CD4-positive, alpha-beta T cell treated with Interleukin-4 for 4 hours (primary cell): ENCODE measurements at places on chromosomes 7 and 10.

DNA sequence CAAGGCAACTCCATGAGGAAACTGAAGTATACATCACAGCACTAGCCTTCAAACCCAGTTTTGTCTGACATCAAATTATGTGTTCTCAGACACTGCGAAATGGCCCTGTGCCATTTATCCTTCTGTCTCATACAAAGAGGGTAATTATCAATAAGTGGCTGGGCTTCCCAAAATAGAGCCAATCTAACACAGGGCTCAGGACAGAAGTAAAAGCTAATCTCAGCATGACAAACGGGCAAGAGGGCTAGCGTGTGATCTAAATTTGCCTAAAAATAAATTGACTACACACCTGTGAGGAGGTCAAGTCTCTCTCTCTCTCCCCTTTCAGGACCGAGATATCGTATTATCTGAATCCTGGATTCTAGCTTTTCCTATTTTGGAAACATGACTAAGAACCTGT, 67.2 kb downstream of the DGKB start:
- DNase-seq, result no peak

GRCh38 chr7:50466815-50467585, 16.9 kb upstream of the FIGNL1 start:
- DNase-seq, result no peak

DNA sequence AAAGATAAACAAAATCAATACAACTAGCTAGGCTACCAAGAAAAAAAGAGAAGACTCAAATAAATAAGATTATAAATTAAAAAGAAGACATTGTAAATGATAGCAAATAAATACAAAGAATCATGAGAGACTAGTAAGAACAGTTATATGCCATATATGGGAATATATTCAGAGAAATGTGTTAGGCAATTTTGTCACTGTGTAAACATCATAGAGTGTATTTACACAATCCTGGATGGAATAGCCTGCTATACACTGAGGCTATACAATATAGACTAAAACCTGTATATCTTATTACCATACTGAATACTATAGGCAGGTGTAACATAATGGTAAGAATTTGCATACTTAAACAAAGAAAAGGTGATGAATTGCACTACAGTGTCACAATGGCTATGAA, 717.4 kb downstream of the PARD3 start:
- DNase-seq, result no peak

DNA sequence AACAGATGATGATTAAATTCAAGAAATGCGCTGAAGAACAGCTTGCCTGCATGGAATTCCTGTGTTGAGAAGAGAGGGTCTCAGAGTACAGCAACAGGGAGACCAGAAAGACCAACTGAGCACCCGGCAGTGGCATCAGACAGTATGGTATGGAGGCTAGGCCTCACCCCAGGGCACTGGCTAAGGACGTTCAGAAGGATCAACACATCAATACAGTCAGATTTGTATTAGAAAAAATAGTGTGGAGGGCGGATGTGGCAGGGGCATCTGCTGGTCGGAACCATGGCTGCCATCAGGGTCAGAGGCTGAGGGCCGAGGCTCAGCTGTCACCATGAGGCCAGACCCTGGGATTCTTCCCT, 142.1 kb downstream of the ADARB2 start:
- DNase-seq, result no peak

DNA sequence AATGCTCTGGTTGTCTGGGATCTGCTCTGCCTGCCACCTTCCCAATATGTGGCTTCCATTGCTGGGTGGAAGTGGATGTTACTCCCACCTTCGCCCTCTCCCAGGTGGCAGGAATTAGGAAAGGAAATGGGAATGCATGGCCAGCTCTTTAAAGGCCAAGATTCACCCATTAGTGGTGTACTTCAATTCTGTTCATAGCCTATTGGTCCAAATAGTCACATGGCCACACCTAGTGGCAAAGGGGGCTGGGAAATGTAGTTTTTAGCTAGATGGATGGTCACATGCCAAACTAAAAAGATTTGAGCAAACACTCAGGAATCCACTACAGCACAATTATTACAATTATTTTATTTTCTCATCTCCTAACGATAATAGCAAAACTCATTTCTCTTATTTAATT, 135.1 kb downstream of the NPY start:
- DNase-seq, result no peak

DNA sequence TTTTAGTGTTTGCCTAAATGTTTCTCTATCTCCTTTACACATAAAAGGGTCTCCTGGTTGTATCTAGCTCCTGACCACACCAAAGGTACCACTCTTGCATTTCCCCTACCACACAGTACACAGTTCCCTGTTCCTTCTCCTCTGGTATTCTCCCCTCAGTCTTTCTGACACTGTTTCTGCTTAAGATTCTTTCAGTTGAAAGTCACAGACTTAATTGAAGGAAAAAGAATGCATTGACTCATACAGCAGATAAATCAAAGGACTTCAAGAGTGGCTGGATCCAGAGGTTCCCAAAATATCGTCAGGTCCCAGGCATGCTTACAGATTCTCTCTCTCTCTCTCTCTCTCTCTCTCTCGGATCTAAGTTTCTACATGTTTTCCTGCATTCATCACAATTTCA, 185.6 kb upstream of the LRGUK start:
- no peak for DNase-seq

GRCh38 chr10:60735244-60735643, 43.0 kb upstream of the CDK1 start:
- no peak for DNase-seq

GRCh38 chr7:111090846-111091245, at the start of gene LRRN3:
Gene LRRN3 (plus strand): TSS chr7:111091127. CDS start chr7:111122773, 31,646 bp downstream.
- no peak for DNase-seq

- DNase-seq, result no peak
Observed at GRCh38 chr7:57179776-57180415, 47.7 kb upstream of the ZNF479 start.

GRCh38 chr7:101116898-101117297, 10.0 kb upstream of the SERPINE1 start:
- no peak for DNase-seq

- DNase-seq, result no peak
Observed at GRCh38 chr10:4790922-4791321, 35.1 kb upstream of the AKR1E2 start.

DNA sequence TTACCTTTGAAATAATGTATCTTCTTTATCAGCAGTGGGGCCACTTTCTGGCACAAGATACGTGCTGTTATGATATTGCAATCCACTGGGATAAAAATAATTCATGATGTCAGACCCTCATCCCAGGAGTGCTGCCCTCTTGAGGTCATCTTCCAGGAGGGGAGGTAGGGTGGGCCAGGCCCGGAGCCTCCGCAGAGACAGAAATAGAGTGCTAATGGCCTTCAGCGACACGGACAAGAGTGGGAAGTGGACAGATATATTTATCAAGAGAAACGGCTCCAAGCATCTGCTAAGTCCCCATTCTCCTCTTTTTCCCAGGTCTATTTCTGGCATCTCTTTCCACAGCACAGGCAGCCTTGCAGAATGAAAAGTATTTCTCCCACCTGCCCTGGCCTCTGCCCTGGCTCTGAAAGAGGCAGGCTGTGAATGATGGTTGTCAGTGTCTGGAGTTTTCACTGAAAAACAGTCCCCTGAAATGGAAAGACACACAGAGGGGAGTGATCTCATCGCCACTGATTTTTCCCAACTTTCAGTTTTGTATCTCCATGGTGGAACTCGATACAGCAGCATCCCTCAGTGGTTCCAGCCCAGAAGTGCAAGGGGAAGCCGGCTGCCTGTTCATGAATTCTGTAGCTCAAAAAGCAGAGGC, 251.7 kb upstream of the MYO3A start:
- no peak for DNase-seq

DNA sequence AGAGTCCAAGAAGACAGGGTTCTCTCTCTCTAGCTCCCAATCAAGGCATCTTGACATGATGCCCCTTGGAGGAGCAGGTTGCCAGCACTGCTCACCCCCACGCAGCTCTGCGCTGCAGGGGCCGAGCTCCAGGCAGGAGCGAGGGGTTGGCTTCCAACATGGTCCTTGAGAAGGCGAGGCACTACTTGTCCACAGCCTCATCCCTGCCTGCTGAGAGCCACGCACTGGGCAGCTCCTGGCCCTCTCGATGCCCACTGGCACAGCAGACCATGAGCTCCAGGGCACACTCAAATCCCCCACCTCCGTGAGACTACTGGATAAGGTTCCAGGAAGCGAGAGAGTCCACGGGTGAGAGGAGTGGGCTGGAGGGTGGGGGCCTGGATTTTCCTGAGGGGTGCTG, 31.1 kb downstream of the RAMP3 start:
- no peak for DNase-seq

GRCh38 chr10:2935647-2936386, 131.5 kb upstream of the PFKP start:
- no peak for DNase-seq

DNA sequence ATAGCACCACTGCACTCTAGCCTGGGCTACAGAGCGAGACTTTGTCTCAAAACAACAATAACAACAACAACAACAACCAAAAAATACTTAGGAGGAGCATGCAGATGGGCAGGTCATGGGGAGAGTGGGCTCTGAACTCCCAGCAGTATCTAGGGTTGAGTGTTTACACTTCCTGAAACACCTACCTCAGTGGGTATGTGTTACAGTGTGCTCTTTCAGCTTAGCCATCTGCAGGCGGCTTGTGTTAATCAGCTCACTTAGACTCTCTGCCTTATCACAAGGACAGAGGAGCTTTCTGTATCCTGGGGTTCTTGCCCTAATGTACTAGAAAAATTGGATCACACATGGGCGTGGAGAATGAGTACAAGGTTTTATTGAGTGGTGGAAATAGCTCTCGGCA, 340.2 kb downstream of the KIF20B start:
- DNase-seq, result no peak

DNA sequence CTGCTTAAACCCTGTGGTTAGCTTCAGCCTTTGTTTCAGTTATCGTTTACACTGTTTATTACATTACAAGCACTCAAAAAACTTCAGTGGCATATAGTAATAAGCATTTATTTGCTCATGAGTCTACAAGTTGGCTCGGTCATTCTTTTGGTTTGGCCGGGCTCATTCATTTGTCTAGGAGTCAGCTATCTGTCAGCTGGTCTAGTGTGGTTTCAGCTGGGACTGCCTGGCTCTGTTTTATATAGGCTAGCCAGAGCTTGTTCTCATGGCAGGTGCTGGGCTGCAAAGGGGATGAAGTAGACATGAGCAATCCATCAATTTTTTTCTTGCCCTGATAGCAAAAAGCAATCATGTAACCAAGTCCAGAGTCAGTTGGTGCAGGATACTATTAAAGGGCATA, 103.6 kb downstream of the MKLN1 start:
- DNase-seq, result no peak

- DNase-seq, result no peak
Observed at GRCh38 chr7:69889338-69889975, 291.2 kb downstream of the AUTS2 start.

GRCh38 chr10:129760003-129760315, 204.1 kb downstream of the EBF3 start:
- DNase-seq, result no peak

DNA sequence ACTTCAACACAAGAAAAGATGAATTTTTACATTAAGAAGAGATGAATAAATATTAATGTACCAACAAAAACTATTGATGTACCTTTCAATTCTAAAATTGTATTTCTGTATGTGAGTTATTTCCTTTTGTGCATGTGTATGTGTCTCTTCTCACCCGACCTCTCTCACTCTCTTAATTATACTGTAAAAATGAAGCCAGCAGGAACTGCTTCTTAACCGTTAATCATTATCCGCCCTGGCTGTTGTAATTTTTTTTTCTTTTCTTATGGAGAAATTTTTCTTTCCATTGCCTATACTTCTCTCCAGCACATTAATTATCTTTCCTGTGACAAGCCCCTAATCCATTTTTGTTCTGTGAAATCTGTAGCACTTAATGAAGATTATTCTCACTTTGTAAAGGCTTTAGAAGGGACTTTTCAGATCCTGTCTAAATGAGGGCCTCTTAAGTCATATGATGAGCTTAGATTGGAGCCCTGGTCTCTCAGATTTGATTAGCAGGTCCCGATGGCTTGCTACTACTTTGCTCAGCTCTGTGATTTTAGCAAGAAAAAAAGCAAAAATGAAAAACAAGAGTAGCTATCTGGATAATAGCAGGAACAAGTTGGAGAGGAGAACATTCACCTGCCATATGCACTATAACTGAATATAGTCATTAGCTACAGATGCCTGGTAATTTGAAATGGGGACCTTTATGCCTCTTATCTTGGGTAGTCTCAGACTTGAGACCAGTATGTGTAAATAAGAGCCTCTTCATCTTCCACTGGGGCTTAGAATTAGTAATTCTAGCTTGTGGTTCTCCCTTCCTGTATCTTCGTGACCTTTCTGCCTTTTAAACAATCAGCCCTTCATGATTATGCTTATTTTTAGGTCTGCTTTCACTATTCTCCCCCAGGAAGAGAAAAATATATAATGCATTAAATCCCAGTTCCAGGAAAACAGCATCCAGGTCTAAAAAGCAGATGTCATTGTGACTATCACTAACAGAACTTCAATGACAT, 80.0 kb upstream of the COL1A2 start:
- no peak for DNase-seq

- peak; percentile 68 for DNase-seq
Observed at GRCh38 chr7:77651575-77652162, 44.6 kb upstream of the RSBN1L start.

GRCh38 chr10:44965651-44966097, 6.1 kb downstream of the RASSF4 start:
- DNase-seq, result no peak

DNA sequence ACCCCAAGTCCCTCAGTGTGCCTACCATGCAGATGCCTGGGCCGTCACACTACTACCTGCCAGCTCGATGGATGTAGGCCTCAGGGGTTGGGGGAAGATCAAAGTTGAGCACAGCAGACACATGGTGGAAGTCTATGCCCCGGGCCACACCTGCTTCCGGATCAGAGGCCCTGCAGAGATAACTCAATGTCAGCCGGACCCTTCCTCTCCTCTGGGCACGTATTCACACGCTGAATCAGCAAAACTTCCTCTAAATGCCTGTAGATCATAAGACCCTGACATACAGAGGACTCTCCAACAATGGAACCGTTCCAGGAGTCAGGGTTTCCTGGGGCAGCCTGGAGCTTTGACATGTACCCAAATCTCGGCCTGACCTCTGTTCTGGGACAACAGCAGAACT, 3.7 kb downstream of the DDX56 start:
- DNase-seq, result no peak

GRCh38 chr7:1243964-1244416, 11.3 kb downstream of the UNCX start:
- no peak for DNase-seq

GRCh38 chr7:27235387-27236311, 7.0 kb upstream of the EVX1 start:
- no peak for DNase-seq

DNA sequence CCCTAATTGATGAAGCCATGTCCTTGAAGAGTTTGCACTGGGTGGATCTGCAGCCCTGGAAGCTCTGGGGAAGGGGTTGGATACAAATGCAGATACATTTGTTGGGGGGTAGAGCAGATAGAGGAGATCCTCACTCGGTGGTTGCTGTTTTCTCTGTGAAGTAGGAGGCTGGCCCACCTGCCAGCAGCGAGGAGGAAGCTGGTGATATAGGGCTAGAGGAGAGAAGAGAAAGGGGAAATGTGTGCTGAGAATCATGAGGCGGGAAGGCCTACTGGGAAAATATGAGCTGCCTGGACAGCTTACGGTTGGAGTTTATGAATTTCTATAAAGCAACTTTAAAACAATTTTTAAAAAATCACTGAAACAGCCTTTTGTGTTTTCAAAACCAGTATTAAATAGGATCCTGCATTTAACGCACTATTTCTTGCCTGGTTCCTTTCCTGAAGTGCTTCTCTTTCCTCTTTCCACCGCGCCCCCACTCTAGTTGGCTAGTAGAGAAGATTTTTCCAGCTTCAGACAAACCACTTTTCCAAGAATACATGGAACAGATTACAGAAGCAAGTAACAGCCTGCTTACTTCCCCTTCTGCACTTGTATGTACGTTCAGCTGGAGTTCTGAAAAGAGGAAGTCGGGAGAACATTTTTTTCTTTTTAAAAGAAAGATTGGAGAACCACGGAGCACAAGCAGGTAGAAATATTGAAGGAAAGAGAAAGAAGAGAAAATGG, 100.6 kb upstream of the GLCCI1 start:
- DNase-seq, result no peak
